ENCODE measurements at places on chromosomes 11 and 22.
A peak's percentile ranks its signal among the peaks of the same experiment; 100 is the strongest.

- DNase-seq = no peak
These were observed 15.4 kb downstream of the SLC3A2 start for GRCh38 chr11:62896049-62896448.

- no peak for DNase-seq
These were observed 362.1 kb downstream of the DDX10 start for GRCh38 chr11:109026891-109027489.

GRCh38 chr22:50027639-50028537 is 15.3 kb upstream of the IL17REL start:
- DNase-seq = no peak

- DNase-seq = no peak
These were observed 12.9 kb downstream of the GNB1L start for GRCh38 chr22:19841641-19842392.

DNA sequence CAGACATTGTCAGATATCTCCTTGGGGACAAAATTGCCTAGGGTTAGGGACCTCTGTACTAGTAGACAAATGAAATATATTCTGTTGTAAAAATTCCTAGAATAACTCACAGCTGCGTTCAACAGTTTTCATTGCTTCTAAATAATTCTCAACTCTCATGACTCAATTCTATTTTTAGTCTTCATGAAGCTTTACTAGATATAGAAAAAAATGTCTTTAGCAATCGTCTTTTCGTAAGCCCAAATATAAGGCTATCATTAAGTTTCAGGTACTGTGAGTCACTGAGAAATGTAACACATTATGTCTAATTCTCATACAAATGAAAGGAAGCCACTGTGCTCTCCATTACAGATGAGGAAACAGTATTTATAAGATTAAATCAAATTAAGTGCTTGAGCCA is 6.4 kb downstream of the MMP12 start:
- no peak for DNase-seq

GRCh38 chr11:63177872-63178271 is 33.9 kb upstream of the SLC22A24 start:
- DNase-seq = no peak

DNA sequence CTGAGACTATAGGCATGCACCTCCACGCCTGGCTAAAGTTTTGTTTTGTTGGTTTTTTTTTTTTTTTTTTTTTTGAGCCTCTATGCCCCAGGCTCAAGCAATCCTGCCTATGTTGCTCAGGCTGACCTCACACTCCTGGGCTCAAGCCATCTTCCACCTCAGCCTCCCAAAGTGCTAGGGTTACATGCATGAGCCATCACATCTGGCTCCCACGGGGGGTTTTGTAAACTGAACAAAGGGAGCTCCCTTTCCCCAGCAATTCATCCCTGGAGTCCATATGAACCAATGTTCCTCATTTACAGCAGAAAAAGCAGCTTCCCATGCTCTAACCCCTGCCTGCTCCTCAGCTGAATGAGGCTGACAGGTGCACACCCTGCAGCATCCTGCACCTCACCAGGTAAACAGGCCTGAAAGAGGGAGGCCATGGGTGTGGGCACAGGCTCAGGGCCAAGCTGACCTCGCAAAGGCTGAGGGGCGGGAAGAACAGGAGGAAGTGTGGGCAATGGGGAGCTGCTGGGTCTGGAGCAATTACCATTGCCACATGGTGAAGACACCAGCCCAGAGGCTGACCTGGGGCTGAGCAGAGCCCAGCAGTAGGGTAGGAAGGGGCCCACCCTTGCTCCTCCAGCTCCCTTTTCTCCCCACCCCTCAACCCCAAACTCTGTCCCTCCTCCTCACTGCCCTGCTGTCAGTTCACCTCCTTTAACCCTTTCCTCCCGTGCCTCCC is 58.2 kb downstream of the RBX1 start:
- no peak for DNase-seq

- DNase-seq = no peak
These were observed 21.5 kb upstream of the LINC01488 start for GRCh38 chr11:69459848-69460539.

DNA sequence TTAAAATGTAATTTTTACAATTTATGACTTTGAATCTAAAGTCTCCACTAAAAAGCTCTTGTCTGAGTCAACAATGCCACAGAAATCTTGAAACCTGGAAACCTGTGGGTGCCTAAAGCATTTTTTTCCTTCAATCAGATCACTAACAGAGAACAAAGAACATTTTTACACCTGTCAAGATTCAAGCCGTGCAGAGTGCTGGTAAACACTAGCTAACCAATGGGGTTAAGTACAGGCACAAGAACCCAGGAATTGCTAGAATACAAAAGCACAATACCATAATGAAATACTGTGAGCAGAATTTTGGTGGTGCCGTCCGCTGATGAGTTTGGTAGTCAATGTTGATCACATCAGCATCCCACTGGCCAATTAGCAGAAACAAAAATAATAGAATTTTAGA is 380.3 kb upstream of the PITPNB start:
- DNase-seq = no peak

GRCh38 chr22:41976070-41976901 is 7.0 kb downstream of the SEPTIN3 start:
- DNase-seq = peak; percentile 43

GRCh38 chr11:100816823-100817222 is 129.7 kb downstream of the ARHGAP42 start:
- DNase-seq = no peak

DNA sequence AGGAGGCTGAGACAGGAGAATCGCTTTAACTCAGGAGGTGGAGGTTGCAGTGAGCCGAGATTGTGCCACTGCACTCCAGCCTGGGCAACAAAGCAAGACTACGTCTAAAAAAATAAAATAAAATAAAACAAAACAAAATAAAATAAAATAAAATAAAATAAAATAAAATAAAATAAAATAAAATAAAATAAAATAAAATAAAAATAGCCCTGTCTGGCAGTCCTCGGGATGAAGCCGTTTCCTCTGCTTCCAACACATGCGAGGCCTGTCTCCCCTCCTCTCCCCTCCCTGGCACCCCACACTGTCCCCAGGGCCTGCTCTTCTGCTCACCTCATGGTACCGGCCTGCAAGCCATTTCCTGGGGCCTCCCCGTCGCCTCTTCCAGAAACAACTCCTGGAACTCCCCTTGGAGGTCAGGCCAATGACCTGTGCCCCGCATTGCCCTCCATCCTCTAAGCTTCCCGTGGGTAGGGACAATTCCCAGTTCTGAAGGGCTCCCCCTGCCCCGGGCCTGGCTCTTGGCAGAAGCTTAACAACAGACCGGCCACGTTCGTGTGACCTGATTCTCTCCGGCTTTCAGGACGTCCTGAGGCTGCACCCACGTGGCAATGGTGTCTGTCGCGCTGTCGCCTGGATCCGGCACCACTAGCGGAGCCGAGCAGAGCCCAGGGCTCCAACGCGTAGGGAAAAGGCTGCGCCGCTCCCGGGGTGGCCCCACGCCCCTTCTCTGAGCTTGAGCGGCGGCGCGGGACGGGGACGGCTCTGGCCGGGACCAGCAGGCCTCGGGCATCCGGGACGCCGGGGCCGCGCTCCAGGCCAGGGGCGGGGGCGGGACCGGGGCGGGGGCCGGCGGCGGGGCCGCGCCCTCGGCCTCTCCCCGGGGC is 456 bp upstream of the PARVB start:
- DNase-seq = peak; percentile 83

DNA sequence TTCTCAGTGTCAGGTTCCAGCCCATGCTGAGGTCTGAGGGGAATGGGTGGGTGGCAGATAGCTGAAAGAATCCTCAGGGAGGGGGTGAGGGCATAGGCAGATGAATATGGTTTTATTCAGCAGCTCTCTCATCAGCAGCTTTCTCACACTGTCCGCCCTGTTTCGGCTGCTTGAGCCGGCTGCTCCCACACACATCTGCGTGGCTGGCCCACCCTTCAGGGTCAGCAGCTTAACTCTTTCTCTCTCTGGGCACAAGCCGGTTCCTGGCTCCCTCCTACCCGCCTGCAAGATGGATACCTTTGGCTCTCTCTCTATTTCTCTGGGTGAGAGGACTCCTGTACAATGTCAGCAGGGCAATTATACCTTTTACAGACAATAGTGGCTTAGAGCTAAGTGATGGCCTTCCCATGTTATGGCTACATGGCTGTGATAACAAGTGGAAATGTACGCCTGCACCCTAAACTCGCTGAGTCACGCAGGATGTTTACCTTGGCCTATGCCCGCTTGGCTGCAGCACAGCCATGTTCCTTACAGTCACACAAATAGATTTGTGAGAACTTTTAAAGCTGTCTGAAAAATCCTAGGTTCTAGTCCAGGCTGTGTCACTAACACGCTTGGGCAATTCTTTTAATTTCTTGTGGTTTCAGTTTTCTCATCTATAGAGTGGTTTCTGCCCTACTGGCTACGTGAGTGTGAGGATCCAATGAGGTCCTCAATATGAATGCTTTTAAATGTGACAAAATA is 4.1 kb downstream of the MMP20 start:
- no peak for DNase-seq

- DNase-seq = no peak
These were observed 4.4 kb downstream of the CDON start for GRCh38 chr11:126058105-126058874.

DNA sequence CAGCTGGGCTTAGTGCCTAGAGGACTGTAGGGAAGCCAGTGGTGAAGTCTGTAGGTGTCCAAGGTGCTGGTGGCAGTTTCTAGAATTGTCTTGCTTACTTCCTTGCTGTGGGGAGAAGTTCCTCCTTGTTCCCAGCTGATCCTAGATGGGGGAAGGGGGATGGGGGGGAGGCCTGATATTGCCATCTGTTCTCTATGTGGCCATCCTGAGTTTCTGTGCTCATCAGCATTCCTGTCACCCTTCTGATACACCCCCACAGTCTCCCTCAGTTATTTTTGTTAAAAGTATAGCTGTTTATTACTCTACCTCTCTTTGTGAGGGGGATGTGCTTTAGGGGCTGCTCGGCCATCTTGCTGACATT is 36.5 kb downstream of the MADD start:
- DNase-seq = no peak

- DNase-seq = no peak
These were observed 41.0 kb downstream of the CEP57 start for GRCh38 chr11:95831198-95831883.

DNA sequence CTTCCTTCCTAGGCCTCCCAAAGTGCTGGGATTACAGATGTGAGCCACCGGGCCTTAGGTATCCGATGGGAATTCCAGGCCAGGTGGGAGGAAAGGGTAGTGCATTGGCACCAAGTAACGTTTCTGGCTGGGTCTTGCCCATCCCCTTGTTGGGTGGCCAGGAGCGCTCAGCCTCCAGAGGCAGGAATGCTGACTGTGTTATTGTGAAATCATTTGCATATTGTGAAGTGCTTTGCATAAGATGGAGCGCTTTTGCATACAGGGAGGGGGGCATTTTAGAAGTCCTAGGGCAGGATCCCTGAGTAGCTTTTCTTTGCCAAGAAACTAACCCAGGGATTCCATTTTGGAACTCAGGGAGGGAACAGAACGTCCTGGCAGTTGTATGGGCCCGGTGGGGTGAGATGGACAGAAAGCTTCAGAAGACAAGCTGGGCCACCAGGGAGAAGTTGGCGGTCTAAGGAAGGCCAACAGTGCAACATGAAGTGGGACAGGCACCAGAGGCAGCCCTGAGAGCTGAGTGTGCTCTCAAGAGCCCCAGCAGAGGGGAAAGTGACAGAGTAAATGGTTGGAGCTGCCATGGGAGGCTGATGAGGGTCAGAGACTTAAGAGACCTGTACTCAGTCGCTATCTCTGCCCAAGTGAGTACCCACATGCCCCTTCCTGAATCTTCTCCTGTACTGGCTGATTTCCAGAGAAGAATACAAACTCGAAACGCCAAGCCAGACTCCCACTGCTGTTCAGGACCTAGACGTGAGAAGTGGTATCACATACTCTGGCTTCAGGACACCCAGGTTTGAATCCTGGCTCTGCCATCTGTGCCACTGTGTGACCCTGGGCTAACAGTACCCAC is 1.3 kb upstream of the SLC39A13 start:
- DNase-seq = no peak

- no peak for DNase-seq
These were observed 328.3 kb downstream of the TBC1D22A start for GRCh38 chr22:47090591-47091245.

DNA sequence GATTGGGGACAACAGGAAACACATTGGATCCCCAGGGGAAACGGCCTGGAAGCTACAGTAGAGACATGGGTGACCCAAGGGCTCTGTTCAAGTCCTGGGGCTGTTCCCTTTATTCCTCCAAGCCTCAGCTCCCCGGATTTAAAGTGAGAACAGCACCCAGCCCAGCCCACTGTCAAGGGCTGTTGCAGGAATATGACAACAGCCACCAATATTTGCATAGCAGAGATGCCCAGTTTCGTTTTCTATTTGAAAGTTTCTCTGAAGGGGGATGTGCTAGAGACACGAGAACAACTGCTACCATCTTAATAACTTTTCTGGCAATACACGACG is 81.1 kb upstream of the WNT7B start:
- peak; percentile 50 for DNase-seq

GRCh38 chr11:112610494-112610893 is 349.8 kb upstream of the PLET1 start:
- DNase-seq = no peak

- DNase-seq = no peak
These were observed 104.0 kb downstream of the CACNA1I start for GRCh38 chr22:39674536-39674935.

DNA sequence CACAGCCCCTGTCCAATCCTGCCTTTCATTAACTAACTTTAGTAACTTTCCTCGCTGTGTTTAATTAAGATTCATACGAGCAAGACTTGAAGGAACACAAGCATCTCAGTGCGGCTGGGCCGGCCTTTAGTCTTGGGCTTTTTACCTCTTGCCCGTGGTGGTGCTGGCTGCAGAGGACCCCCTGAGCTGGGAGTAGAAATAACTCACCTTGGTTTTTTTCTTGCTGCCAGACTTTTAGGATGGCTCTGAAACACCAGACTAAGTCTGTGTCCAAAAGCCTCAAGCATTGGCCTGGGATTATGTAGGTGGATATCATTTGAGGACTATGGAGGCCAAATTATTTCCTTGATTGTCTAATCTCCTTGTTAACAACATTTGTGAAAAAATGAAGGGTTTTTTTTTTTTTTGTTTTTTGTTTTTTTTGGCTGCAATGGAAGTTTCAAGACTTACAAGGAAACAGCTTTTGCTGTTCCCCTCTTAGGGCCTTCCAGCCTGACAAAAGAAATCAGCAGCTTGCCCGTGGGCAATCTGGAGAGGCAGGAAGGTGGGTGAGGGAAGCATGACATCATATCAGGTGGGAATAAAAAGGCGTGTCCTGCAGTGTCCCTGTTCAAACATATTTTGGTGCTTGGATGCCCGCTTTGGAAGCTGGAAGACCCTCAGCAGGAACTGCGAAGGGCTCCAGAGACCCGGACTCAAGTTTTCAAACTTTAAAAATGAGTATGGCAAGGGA is 44.0 kb downstream of the SMIM38 start:
- no peak for DNase-seq

- no peak for DNase-seq
These were observed 162.0 kb upstream of the SORL1-AS1 start for GRCh38 chr11:121614636-121615240.

GRCh38 chr11:87778357-87778756 is 396.9 kb downstream of the RAB38 start:
- DNase-seq = no peak

DNA sequence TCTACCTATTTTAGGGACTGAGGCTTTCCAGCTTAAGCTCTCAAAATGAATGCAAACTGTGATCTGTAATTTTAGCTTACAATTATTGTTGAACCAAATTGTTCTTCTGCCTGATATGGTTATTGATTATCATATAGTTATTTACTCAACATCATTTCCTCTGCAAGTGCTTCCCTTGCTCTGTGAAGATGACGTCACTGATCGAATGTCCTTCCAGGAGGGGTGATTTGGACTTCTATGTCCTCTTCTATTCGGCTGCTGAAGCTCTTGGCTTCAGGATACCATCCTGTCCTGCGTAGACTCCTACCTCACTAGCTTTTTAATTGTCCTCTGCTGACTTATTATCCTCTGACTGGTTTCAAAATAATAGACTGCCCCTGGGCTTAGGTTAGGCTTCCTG is 137.4 kb upstream of the LARGE1 start:
- no peak for DNase-seq
